ENCODE measurements at places on chromosomes 4 and X.
A peak's percentile ranks its signal among the peaks of the same experiment; 100 is the strongest.

GRCh38 chrX:53133400-53133799, 39.5 kb downstream of the KANTR start:
- DNase-seq, result no peak

DNA sequence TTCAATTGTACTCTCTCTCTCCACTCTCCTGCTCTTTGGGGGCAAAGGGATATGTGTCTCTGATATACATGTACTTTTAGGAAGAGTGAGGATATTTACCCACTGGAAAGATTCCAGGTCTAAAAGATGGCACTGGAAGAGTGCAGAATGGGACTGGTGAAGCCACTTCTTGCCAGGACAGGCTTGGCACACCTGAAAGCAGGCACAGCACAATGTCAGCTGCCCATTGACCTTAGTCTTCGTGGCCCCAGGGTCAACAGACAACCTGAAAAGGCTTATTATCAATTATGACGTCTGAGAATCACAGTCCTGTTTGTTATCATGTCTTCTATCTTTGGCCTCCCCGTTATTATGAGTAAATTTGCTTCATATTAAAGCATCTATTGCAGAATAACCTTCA, 86.7 kb upstream of the PAK3 start:
- no peak for DNase-seq

DNA sequence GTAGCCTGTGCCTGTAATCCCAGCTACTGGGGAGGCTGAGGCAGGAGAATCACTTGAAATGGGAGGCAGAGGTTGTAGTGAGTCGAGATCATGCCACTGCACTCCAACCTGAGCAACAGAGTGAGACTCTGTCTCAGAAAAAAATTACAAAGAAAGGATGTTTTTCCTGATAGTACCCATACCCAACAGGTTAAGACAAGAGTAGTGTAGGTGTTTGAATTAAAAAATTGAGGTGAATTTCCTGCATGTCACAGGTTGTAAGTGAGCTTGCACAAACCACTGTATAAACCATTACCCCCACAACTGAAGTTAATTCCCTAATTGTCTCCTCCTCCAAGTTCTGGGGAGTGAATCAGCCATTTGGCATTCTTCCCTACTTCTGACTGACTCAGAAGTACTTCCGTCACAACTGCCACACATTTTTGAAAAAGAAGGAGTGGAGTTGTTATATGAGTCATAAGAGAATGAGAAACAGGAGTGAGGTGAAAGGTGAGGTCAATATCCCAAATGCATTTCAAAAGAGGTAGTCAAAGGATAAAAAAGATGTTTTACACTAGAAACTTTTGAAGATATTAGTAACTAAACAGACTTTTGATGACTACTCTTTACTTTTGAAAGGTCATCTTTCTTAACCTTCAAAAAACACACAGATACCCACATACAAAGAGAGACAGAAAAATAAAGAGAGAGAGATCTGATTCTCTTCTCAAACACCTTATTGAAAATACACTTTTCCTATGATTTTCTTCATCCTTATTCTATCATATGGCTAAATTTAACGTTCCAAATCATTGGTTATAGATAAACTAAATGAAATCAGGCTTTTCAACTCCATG, 134.5 kb downstream of the BTC start:
- peak; percentile 5 for DNase-seq

GRCh38 chr4:93749292-93749761, 79.2 kb upstream of the ATOH1 start:
- no peak for DNase-seq

DNA sequence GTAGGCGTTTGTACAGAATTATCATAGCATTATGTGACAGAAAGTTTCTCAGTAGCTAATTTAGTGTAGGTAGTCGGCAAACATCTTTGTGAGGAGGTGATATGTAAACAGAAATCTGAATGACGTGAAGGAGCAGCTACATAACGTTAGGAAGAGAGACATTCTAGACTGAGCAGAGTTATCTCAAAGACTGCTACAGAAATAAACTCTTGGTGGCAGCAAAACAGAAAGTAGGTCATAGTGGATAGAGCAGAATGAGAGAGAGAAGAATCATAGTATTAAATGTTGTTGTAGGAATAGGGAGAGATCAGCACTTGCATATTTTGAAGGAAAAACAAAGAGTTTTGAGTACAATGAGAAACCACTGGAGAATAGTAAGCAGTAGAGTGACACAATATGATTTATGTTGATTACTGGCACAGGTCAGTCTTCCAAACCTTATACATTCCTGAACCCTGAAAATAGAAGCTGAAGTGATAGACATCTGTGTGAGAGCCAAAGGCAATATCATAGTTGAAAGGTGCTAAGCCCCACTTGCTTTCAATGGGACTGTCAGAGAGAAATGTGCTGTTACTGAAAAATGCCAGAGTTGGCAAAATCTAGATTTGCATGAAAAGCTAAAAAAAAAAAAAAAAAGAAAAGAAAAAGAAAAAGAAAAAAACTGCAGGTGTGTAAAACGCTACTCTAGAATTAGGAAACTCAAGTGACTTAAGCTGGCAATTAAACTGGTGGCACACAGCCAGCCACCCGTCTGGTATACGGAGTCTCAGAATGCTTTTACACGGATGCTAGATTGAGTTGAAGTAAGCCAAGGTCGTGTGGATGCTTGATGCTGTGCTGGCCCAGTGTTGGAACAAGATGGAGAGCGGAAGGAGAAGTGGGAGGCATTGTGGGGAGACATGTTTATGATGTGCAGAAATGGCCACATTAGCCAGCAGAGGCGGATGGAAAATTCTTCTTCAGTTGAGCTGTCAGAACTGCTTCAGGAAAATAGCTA, 750.2 kb upstream of the HS3ST1 start:
- no peak for DNase-seq

DNA sequence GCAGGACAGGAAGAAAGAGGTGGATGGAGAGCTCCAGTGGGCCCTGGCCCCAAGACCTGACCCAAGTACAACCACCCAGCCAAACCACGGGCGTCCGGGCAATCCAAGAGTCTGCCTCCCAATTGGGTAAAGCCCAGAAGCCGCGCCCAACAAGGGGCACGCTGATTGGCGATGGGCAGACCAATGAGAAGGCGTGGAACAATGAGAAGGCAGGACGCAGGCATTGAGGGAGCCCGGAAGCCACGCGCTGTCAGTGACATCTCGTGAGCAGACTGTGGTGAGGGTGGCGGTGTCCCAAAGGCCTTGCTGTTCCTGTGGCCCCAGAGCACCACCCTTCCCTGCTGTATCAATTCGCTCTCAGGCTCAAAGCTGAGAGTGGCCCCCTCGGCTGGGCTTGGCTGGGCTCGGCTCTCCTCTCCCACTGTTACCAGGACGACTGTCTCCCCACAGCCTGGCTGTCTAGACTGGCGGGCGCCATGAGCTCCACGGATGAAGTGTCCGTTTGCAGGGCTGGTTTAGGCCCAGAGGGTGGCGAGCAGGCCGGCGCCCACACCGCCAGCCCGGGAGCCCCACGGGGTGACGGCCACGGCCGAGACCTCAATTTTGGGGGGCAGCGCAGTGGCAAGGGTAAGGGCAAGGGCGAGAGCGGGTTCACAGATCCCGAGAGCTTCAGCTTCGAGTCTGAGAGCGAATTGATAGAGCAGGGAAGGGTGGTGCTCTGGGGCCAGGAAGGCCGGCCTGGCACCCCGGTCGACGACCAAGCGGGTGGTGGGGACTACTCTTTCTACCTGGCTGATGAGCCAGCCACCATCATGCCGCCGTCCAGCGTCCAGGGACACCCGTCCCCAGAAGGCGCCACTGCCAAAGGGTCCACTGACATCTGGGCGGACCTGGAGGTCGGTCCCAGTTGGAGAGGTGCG, at the start of gene LOC101059915:
TSS of gene LOC101059915 (plus strand) at position 219 of the 920 bp plus-strand sequence.
- no peak for DNase-seq

DNA sequence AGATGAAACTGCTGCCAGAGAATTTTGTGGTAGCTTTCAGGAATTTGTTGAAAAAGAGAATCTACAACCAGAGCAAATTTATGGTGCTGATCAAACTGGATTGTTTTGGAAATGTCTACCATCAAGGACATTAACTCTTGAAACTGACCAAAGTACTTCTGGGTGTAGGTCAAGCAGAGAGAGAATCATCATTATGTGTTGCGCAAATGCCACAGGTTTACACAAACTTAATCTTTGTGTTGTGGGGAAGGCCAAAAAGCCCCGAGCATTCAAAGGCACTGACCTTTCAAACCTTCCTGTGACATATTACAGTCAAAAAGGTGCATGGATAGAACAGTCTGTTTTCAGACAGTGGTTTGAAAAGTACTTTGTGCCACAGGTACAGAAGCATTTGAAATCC, 2.1 kb downstream of the TIGD2 start:
- no peak for DNase-seq

DNA sequence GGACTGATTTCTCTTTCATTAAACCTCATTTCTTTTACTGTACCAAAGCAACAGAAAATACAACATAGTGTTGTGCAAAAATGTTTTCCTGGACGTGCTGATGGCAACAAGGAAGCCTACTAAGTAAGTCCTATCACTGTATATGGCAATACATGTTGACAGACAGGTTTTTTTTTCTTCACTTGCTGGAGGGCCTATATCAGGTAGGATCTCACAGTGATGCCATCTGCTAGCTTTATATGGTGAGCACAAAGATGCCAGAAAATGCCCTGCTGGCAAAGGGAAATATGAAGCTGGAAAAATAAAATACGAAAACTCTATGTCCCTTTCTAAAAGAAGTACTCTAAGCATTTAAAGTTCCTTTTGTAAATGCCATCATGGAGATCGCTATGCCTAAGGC, 119.0 kb upstream of the PDLIM3 start:
- no peak for DNase-seq

GRCh38 chr4:83036991-83037665, 2.1 kb downstream of the COPS4 start:
- DNase-seq, result no peak

- DNase-seq, result no peak
Measured at GRCh38 chrX:147635186-147635585, 276.5 kb upstream of the FMR1 start.

DNA sequence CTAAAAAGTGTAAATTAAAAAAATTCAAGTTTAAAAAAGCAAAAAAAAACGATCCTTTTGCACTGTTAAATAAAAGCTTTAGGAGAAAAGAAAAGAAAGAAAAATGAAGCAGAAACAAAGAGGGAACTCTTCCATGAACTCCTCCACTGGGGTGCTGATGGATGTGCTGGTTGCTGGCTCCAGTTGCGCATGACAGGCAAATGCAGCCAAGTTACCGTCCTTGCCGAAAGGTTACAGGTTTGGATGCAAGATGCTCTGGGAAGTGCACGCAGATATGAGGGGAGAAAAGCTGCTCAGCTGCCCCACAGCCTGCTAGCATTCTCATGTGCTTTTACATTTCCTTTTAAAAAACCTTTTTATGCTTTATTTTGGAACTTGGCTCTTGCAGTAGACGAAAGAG, 58.5 kb downstream of the HADH start:
- DNase-seq, result no peak

DNA sequence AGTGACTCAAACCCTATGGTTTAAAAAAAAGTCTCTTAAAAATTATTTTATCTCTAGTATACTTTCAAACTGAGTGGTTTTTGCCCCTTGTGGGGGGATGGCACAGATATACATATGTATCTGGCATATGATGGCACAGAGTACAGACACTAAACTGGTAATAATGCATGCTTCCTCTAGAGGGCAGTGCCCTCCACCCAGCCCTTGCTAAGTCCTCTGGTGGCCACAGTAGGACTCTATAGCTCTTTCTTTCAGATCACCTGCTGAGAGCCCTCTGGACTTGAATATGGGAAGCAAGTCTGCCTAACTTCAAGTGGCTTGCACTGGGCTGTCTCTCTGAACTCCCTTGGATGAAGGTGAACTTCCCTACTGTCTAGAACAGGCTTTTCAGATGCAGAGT, 66.3 kb downstream of the TSPAN7 start:
- no peak for DNase-seq

- DNase-seq, result no peak
Measured at GRCh38 chrX:10077425-10078188, 79.2 kb upstream of the CLCN4 start.

DNA sequence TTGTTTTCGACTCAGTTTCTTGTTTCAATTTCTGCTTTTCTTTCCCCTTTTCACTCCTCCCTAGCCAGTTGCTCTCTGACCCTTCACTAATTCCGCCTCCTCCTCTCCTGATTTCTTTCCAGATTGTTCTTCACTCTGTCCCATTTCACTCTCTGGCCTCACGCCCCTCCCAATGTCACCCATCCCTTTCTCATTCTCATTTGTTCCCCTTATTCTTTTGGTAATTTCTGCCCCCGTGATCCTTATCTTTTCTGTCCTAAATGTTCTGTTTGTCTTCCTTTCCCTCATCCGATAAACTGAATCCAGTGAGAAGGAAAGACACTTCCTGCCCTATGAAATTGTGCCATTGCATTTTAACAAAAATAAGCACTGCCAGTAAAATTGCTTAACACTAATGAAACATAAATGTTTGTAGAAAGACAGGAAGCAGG, 94.5 kb upstream of the RASGEF1B start:
- DNase-seq, result no peak

DNA sequence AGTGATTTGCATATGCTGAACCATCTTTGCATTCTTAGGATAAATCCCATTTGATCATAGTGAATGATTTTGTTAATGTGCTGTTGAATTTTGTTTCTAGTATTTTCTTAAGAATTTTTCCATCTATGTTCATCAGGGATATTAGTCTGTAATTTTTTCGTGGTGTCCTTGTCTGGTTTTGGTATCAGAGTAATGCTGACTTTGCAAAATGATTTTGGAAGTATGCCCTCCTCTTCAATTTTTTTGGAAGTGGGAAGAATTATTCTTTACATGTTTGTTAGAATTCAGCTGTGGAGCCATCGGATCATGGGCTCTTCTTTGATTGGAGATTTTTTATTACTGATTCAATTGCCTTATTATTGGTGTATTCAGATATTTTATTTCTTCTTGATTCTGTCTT, 54.0 kb upstream of the TRO start:
- DNase-seq, result no peak

DNA sequence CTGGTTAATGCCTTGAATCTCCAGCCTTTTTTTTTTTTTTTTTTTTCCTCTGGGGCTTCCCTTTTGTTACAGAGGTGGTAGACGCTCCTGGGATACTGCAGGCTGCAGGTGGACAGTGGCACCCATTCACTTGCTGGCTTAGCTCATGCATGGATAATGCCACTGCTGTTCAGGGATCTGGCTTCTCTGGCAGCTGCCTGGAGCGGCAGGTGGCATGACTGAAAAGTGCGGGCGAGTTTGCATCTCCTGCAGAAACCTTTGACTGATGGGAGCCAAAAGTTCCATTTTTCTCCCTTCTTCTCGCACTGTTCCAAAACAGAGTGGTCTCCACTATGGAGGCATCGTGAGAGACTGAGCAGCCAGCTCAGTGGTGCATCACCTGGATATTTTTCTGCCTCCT, 5.9 kb upstream of the STIM2 start:
- DNase-seq, result no peak

DNA sequence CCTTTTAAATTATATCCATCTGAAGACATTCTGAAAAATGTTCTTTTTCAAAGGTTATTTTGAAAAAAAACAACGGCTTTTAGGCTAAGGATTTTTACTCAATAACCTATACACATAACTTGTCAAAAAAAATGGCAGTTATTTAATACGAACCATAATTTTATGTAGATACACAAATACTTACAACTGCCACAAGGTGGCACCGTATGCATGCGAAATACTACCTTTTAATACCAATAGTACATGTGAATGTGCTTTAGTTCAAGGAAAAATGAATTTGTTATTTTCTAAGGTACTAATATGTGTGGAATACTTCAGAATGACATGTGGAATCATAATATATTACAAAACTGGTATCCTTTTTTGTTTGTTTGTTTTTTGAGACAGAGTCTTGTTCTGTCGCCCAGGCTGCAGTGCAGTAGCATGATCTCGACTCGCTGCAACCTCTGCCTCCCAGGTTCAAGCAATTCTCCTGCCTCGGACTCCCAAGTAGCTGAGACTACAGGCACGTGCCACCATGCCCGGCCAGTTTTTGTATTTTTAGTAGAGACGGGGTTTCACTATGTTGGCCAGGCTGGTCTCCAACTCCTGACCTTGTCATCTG, 4.6 kb upstream of the MAD2L1 start:
- peak; percentile 86 for DNase-seq

All from pons (tissue), 1 donor.